ENCODE measurements at places on chromosomes 6 and 20.
A peak's percentile ranks its signal among the peaks of the same experiment; 100 is the strongest.

GRCh38 chr6:36844232-36845170 is 5.3 kb upstream of the CPNE5 start:
- DNase-seq = no peak

DNA sequence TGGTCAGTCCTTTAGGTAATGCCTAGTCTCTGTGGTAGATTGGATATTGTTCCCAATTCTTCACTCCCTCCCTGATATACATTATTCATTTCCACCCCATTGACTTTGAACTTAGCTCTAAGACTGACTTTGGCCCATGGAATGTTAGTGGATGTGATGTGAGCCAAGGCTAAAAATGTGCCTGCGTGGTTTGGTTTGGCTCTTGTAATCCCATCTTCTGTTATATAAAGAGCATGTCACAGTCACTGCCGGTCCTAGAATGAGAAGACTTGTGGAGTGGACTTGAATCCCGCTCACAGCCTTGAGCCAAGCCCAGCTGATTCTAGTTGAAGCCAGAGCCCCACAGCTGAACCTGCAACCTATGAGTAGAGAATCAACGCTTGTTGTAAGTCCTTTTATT is 23.6 kb upstream of the DNAAF9 start:
- no peak for DNase-seq

DNA sequence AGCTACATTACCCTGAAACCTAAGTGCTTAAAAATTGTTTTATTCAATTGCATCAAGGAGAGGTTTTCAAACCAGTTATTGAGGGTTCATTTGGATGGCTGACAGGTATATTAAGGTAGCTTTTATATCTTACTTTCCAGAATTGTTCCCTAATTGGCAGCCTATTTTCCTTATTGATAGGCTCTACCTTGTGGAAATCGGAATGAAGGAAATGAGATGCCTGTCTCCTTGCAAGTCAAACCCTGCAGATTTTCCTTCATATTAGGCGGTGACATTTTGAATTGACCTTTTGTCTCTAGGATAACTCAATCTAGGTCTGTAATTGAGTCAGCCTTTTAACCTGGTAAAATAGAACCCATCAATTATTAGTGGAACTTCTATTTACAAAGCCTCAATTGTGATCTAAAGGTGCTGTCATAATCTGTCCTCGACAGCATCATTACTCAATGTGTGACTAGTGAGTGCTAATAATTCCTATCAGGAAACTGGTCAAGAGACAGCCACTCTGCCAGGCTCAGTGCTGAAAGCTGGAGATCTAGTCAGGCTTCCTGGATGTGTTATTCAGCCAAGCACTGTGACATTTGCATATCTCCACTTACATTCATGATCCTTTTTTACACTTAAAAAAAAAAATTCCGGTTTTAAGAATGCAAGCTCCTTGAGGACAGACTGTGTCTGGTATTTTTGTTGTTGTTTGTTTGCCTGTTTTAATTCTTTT is 20.1 kb downstream of the OPRM1 start:
- DNase-seq = no peak

DNA sequence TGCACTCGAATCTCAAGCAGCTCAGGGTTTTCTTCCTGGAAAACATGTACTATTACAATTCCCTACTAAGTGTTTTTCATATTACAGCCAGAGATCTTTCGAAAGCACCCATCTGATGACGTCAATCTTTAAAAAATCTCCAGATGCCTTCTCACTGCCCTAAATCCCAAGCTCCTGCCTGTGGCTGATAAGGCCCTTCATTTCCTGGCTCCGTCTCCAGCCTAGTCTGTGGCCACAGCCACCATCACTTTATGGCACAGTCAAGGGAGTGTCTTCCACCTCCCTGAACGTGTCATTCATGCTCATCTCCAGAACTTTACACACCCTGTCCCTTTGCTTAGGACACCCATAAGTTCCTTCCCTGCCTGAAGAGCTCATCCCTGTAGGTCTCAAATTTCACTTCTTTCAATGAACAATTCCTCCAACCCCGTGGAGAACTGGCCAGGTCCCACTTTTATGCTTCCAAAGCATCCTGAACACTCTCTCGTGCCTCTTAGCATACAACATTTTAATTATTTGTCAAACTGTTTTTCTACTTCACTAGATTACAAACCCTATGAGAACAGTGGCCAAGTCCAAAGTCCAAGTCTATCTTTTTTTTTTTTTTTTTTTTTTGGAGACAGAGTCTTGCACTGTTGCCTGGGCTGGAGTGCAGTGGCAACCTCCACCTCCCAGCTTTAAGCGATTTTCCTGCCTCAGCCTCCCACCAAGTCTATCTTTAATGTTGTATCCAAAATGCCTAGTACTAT is 106.1 kb upstream of the AGPAT4 start:
- no peak for DNase-seq

GRCh38 chr6:32369660-32370059 is 2.0 kb downstream of the TSBP1 start:
- DNase-seq = peak; percentile 41

- DNase-seq = no peak
These were observed 17.6 kb downstream of the CAPN11 start for GRCh38 chr6:44176130-44176761.

DNA sequence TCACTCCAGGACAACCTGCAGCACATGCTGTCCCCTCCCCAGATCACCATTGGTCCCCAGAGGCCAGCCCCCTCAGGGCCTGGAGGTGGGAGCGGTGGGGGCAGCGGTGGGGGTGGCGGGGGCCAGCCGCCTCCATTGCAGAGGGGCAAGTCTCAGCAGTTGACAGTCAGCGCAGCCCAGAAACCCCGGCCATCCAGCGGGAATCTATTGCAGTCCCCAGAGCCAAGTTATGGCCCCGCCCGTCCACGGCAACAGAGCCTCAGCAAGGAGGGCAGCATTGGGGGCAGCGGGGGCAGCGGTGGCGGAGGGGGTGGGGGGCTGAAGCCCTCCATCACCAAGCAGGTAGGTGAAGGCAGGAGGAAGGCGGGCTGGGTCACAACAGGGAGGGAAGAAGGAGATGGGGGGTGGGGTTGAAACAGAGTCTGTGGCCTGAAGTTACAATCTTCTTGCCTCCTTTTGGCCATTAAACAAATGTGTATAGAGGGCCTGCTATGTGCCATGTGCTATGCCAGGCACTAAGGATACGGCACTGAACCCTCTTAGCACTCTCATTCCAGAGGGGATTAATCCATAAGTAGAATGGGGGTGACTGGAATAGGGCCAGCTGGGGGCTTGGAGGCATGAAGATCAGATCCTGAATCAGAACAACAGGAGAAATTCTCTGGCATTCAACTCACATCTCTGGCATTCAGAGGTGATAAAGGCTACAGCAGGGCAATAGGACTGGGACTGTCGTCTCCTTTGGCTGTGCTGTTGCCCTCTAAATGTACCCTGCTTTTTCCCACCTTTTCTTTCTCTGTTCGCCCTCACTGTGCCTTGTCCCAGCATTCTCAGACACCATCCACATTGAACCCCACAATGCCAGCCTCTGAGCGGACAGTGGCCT is 10.5 kb upstream of the ZBTB9 start:
- DNase-seq = no peak

DNA sequence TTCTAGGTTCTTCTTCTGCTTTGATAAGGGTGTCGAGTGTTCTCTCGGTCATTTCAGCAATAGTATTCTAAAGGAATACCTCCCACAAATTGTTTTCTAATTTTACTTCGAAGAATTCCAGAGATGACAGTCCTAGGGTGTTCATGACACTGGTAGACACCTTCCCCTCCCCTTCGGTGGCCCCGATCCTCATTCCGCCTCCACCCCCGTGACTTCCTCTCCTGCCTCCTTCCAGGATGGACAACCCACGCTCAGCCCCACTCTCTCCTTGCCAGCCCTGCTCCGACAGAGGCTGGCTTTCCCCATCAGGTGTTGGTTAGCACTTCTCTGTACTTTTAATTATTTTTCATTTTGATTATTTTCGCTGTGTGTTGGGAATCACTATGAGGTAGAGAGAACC is 254.8 kb upstream of the QKI start:
- DNase-seq = no peak

- no peak for DNase-seq
These were observed 19.1 kb upstream of the ADGRB3 start for GRCh38 chr6:68615938-68616337.

DNA sequence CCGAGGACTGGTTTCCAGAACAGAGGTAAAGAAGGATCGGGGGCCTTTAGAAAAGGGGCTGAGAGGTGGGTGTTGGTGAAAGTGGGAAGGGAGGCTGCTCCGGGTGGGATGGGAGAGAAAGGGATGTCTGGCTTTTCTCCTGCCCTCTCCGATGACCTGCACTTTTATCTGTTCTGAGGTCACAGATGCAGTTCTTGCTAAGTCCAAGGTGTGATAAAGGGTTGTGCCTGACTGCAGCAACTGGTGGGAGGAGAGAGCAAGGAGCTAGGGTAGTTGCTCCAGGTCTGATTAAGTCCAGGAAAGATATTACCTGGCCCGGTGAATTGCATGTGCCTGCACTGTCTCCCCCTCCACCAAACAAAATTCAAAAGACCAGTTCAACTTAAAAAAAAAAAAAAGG is 145.6 kb upstream of the SOX4 start:
- no peak for DNase-seq

DNA sequence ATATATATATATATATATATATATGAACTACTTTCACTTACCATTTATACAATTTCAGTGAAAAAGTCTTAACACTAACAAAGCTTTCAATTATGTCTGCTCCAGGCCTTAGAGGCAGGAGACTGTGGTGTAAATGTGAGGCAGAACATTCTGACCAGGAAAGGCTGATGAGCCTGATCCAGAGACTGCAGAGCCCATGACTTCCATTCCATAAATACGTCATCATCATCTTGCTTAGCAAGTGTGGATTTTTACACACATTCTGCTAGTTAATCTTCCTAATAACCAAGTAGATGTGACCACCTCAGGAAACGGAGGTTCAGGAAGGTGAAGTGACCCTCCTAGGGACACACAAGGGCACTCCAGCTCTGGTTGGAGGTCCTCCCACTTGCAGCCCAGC is 14.9 kb downstream of the TRERF1 start:
- DNase-seq = no peak

DNA sequence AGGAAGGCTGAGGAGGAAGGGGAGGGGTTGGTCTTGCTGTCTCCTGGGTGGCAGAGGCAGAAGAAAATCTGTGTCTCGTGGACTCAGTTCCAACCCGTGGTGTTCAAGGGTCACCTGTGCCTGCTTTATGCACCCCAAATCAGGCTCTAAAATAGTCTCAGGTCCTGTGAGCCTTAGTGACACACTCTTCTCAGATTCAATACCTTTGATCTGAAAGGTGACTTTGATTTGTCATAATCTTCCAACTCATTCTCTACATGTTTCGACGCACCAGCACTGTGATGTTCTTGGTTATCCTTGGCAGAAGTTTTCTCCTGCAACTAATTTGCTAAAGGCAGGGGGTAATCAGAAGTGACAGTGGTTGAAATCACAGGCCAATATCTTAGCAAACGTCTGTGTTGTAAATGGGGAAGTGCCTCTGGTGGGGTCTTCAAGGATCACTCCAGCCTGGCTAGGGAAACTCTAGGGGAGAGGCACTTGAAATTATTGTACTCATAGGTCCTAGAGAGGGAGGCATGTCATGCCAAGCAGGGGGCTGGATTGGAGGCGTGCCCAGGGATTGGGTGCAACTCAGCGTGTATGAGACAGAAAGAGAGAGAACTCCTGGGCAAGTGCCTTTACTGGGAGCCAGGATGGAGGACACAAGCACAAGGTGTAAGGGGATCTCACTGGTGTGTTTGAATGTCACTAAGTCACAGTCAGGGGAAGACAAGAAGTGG is 19.0 kb upstream of the PRND start:
- DNase-seq = no peak

GRCh38 chr6:72675396-72675795 is 53.5 kb downstream of the KCNQ5 start:
- DNase-seq = peak; percentile 2

- DNase-seq = no peak
These were observed 96.0 kb downstream of the RIMS1 start for GRCh38 chr6:71982389-71982788.

- no peak for DNase-seq
These were observed 833.6 kb upstream of the FLRT3 start for GRCh38 chr20:15171016-15171415.
